Caco-2 (cell line): ENCODE measurements at places on chromosomes 12 and 14.

- no peak for DNase-seq
Measured at GRCh38 chr12:120175062-120175461, 19.5 kb downstream of the GCN1 start.

DNA sequence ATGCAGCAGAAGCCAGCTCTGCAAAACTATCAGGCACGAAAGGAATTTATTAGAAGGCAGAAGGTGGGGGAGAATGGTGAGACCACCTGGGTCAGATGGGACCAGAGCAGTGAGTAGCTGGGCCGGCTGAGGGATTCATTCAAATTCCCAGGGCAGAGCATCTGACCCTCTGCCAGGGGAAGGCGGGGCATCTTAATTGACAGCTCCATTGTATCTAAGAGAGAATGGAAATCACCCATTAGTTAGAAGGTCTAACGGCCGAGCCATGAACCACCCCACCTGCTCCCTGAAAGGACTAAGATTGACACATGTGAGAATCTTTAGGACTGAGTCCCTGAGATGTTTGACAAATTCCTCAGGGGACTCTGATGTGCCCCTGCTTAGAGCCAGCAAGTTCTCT lies 83.7 kb downstream of the PHETA1 start:
- DNase-seq, result no peak

- DNase-seq, result no peak
Measured at GRCh38 chr12:122072031-122072970, 6.3 kb upstream of the MLXIP start.

GRCh38 chr14:53226553-53226952 lies 73.4 kb upstream of the DDHD1 start:
- DNase-seq, result no peak

- DNase-seq, result no peak
Measured at GRCh38 chr12:98449584-98449983, 65.8 kb upstream of the TMPO start.

DNA sequence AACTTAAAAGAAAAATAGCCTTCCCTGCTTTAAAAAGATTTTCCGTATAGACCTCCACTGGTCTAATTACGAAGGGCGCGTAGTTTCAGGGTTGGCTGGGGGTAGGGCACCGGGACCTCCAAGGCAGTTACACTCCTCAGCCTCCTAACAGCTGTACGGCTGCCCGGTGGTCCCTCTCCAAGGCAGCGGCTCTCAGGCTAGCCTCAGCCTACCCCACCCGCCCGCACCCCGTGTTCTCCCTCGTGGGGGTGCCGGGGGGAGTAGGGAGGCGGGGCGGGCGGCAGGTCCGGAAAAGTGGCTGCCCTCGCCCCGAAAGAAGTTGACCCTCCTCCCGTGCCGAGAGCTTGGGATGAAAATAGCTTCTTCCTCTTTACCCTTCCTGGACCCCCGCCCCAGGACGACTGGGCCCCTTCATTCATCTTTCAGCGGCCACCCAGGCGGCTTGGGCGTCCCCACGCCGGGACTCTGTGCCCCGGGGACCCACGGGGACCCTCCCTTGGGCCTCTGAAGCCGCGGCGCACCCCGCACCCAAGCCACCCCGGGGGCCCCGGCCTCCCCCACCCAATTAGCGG lies 991 bp upstream of the RCOR1 start:
- DNase-seq, result no peak

GRCh38 chr14:36521598-36522345 lies 1.7 kb upstream of the NKX2-1 start:
- DNase-seq, result no peak

GRCh38 chr14:33444136-33444535 lies 505.5 kb downstream of the NPAS3 start:
- no peak for DNase-seq

- DNase-seq, result peak; percentile 83
Measured at GRCh38 chr14:70416725-70417349, at the start of gene SYNJ2BP. SYNJ2BP (minus strand) TSS chr14:70417090; CDS start chr14:70416963, 127 bp downstream.

DNA sequence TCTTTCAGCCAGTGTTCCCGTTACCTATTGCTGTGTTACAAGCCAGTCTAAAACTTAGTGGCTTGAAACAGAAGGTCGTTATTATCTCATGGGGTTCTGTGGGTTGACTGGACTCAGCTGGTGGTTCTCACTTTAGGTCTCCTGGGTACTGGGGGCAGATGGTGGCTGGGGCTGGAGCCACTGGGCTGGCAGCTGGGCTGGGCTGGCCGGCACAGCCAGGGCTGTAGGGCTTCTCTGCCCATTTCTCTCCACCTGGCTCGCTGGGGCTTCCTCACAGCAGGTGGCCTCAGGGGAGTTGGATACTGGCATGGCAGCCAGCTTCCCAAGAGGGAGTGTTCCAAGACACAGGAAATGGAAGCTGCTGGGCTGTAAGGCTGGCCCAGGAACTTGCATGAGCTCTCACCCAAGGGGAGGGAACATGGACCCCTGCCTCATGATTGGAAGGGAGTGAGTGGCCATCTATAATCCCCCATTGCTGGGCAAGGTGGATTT lies 27.0 kb downstream of the TUNAR start:
- no peak for DNase-seq

DNA sequence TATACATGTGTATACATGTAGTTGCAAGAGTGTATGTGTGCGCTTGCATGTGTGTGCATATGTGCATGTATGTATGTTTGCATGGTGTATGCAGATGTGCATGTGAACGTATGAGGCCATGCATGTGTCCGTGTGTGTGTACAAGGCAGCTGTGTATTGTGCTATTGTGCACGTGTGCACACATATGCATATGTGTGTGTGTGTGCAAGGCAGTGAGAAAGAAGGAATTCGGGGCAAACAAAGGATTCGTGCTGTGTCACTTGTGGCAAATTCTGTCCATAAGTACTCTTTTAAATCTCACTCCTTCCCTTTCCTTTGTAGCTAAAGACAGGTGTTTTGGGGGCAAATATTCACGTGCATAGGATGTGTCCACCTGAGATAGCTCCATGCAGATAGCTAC lies 227.1 kb downstream of the VRK1 start:
- no peak for DNase-seq

DNA sequence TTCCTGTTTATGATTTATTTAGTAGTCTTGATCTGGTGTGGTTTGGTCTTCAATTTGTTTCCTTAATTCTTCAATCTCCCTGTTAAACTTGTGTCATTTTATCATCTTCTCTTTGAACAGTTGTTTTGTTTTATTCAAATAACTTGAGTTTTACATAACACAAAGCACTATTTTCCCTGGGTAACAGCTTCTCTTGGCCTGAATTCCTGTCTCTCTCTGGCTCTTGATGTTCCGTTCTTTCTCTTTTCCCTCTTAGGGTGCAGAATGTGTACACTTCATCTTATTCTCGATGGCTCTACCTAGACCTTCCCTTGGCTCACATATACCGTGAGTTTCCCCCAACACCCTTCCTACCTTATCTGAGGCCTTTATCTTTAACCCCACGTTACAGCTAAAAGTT lies 36.8 kb upstream of the VPS33A start:
- no peak for DNase-seq

DNA sequence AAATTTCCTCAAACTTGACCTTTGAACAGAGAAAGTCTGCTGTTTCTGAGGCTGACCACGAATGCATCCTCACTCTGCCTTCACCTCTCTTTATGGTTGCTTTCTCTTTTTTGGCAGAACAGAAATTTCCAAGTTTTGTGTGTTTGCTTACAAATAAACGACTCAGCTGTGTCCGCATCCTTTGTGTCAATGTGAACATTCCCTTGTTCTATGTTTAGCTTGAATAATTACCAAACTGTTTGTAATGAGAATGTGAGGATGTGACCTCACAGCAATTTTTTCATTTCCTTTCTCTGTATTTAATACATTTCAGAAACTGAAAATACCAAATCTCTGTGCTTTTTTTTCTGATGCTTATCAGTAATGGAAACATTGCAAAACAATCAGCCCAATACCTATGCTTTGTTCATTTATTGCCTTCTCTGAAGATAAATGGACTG lies 410.9 kb downstream of the EGLN3 start:
- DNase-seq, result no peak

DNA sequence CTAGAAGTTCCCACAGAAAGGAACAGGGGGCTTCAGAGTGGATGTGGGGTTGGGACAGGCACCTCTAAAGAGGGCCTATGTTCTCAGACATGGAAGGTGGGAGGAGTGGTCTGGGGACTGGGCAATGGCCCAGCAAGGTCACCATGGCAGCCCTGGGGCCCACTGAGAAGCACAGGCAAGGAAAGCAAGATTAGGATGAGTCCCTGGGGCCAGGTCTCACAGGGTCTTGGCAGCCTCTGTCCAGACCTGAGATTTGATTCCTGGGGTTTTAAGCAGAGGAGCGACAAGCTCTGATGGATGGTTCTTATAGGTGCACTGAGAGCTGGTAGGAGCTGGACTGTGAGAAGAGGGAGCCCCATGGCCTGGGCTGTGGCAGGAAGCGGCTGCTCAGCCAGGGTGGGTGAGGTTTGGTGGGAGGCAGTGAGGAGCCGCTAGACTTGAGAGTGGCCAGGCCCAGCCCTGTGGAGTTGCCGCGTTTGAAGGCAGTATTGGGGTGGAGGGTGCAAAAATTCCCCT lies 44.0 kb downstream of the DLK1 start:
- no peak for DNase-seq

- no peak for DNase-seq
Measured at GRCh38 chr12:94807951-94808350, 157.6 kb upstream of the TMCC3 start.

DNA sequence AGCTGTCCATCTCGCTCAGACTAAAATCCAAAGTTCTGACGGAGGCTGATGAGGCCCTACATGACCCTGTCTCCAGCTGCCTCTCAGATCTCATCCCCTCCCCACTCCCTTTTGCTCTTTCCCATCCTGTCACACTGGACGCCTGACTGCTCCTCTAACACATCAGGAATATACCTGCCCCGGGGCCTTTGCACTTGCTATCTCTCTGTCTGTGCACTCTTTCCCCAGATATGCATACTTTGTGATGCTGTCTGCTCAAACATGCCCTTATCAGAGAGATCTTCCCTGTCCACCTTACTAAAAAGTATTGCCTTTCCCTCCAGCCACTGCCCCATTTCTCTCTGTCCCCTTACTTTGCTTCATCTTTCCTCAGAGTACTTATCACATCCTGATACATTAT lies 238.8 kb downstream of the ANO2 start:
- no peak for DNase-seq

GRCh38 chr12:7989827-7990491 lies 42.6 kb upstream of the FOXJ2 start:
- DNase-seq, result peak; percentile 71

DNA sequence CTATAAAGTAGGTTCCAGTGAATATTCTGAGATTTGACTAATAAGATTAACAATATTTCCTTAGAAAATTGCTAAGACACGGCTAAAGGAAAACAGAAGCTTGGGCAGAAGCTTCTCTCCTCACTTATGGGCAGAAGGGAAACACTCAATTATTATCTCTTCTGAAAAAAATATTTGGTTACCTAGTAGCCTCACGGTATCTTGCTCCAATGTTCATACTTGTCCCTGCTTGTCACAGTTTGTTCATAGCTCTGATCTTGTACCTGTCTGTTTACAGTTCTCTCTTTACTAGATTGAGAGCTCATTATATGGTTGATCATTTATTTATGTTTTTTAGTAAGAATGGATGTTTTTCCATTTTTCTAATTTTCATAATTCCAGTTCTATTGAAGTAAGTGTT lies 458.0 kb upstream of the ATP2B1 start:
- no peak for DNase-seq

DNA sequence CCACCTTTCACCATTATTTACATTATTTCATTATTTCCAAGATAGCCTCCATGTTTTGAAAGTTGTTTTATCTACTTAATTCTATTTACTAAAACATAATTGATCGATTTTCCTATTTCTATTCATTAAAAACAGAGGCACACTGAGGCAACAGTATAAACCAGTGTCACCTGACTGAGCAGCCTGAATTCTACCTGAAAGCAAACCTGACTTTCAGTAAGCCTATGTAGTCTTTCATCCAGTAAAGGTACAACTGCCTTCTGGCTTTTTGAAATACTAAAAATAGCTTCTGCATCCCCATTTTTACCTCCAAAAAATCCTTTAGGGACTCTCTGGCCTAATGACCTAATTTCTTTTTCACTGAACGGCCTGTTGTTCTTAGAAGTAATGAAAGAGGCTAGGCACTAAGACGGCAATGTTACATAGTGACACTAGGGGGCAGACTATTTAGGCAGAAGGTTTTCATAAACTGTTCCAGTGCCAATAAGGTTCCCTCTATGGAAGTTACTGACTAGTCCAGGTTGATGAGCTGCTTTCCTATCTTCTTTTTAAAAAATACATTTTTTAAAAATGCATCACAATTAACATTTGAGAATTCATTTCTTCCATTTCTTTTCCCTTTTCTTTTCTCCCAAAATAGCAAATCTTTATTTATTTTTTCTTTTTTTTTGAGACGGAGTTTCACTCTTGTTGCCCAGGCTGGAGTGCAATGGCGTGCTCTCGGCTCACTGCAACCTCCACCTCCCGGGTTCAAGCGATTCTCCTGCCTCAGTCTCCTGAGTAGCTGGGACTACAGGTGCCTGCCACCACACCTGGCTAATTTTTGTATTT lies 17.5 kb downstream of the ANAPC5 start:
- DNase-seq, result peak; percentile 58

DNA sequence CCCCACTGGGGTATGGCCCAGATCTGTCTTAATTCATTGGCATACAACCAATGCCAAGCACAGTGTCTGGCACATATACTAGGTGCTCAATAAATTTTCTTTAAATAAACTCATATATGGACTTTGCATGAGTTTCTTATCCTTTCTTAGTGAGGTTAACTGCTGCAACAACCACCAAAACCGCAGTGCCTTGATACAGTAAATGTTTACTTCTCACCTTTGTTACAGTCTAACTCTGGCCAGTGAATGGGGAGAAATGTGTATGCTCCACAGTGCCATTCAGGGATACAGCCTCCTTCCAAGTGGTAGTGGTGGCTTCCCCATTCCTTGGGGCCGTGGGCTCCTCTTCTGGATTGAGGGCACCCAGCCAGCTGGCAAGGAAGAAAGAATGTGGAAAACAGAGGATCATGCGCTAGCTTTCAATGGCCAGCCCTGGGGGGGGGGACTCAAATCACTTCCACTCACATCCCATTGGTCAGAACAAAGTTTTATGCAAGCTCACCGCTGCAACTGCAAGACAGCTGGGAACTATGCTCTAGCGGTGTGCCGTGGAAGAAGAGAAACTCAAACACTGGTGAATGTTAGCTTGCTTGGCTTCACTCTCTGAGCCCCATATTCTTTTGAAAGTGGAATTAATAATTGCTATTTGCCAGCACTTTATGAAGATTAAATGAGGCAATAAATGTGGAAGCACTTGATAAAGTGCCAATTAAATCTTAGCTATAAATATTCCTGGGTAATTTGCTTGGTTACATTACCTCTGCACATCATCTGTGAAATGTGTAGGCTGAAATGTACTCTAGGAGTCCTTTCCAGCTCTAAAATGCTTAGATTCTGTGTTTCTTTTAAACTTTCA lies 51.0 kb upstream of the SOCS2 start:
- no peak for DNase-seq

DNA sequence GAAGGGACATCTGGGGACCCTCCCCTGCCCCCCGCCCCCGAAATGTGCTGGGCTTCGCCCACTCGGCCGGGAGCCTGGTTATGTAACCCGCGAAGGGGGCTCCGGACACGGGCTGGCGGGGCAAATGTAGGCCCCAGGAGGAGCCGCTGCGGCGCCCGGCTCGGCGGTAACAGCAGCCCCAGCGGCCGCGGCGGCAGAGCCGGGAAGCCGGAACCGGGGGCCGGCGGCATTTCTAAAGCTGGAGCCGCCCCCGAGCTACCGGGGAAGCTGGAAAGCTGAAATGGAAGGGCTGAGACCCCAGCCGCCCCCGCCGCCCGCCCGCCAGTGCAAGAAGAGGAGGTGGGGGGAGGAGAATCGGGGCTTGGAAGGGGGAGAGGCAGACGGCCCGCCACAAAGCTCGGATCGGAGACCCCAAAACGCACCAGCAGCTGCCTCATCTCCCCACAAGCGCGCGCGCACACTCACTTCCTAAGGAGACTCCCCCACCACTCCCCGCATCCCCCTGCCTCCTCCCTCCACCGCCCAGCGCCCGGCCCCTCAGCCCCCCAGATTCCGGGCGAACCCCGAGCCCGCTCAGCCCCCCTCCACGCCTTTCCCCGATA lies 1.5 kb downstream of the KDM2B start:
- no peak for DNase-seq
